ENCODE measurements at places on chromosomes 7 and 10.

DNA sequence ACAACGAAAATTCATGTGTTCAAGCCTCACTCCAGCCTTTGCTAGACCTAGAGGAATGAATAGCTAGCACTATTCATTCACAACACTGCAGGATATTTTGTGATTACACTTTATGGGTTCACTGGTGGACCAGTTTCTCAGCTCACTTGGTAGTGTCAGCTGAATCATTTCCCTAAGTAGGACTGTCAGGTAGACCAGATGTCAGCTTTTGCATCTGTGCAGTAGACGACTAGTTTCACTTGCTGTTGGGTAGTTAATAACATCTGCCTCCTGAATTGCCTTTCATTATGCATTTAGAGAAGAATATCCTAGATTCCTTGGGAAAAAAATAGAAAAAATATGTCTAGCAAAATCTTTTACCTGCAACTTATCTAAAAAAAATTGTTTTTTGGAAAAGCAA is 296.4 kb downstream of the ADARB2 start:
- DNase-seq: no peak

DNA sequence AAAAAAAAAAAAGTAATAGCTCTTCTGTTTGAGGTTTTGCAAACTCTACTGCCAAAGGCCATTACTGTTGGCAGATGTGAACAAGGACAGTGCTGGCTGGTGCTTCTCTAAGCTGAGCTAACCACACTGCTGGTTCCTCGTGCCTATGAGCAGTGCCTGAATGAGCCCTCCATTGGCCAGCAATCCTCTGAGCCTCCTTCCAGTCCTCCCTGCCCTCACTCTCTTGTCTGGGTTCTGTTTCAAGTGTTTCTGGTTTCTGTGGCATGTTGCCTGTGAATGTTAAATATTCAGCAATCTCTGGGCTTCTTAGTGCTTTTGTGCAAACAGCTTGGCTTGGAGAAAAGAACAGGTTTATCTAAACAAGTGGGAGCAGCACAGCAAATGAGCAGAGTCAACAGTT is 161.3 kb upstream of the AUTS2 start:
- DNase-seq: no peak

DNA sequence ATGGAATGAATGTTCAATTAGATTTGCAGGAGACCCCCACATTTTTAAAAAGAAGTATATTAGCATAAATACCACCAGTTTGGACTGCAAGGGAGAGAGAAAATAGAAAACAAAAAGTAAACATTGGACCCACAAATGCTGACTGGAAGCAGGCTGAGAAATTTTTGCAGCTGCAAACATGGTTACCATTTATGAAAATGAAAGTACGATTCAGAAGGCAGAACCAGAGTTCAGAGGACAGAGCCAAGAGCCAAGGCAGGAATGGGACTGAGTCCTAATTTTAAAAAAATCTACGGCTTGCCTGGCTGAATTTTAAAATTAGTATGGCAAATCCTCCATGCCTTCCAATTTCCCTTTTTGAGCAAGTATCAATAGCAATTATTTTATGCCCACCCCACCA is 74.6 kb upstream of the NPS start:
- DNase-seq: no peak

DNA sequence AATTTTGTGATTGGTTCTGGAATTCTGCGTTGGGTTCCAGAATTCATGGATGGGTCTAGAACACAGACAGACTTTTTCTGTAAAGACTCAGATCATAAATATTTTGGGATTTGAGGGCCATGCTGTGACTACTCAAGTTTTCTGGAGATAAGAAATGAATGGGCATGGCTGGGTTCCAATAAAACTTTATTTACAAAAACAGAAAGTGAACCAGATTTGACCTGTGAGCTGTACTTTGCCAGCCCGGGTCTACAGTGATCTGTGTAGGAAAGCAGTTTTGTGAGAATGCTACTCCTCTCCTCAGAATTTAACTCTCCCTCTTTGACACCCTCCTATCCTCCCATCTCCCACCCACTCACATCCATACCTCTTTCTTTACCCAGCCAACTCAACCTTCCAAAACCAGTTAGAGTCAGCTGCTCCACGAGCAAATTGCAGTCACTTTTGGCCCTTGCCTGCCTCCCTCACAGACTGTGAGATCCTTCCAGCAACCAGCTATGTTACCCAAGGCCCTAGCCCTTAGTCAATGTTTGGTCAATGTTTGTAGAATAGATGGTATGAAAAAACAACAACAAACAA is 312.8 kb upstream of the ZMIZ1 start:
- DNase-seq: no peak

- no peak for DNase-seq
These were observed 138.8 kb downstream of the JCAD start for GRCh38 chr10:29920408-29921070.

DNA sequence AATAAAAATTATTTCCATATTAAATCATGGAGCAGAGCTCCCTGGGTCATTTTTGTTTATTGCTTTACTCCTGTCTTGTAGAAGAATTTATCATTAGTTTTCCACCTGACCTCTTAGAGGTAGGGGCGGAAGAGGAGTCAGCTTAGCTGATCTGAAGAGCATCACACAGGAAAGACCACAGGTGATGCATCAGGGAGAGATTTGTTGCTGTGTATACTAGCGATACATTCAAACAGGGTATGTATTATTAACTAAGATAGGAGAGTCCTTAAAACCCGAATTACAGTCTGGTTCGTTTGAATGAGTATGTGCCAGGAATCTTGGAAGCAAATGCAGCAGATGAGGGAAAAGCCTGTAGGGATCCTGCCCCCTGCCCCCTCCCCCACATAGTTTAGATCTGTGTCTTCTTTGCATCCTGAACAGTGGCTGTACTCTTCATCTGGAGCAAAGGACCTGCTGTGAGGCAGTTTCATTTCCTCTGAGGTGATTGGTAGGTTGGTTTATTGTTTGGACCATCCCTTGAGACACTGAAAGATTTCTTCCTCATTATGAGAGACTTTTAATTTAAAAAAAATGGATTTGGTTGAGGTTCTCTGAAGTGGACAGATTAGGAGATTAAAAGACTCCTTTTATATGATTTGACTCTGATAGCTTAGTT is 177.0 kb downstream of the SND1 start:
- no peak for DNase-seq

- DNase-seq: no peak
These were observed 28.8 kb upstream of the GPR26 start for GRCh38 chr10:123637326-123637880.

All from stimulated activated CD8-positive, alpha-beta memory T cell treated with anti-CD3 and anti-CD28 coated beads, Interleukin-4, amount 100 ng/mL, for 4 hours (primary cell).